Forelimb muscle (tissue), 1 donor: ENCODE measurements at places on chromosomes 16 and 17. TPM values are rescaled to one million over a fixed set of nuclear protein-coding genes. Genes with fewer than 3 reads are reported as not detected.

HSD17B1 gene
- polyA plus RNA-seq, result 2.9 TPM

MFSD11 gene
- 38.3 TPM for polyA plus RNA-seq

GSG1L gene
- polyA plus RNA-seq, result 2.0 TPM

CD300E gene
- 0.04 TPM for polyA plus RNA-seq

DEXI gene
- 56.9 TPM for polyA plus RNA-seq

EPX gene
- 0.59 TPM for polyA plus RNA-seq

SAP30BP gene
- 72.4 TPM for polyA plus RNA-seq

TBC1D3H gene
- polyA plus RNA-seq, result not detected

DNA sequence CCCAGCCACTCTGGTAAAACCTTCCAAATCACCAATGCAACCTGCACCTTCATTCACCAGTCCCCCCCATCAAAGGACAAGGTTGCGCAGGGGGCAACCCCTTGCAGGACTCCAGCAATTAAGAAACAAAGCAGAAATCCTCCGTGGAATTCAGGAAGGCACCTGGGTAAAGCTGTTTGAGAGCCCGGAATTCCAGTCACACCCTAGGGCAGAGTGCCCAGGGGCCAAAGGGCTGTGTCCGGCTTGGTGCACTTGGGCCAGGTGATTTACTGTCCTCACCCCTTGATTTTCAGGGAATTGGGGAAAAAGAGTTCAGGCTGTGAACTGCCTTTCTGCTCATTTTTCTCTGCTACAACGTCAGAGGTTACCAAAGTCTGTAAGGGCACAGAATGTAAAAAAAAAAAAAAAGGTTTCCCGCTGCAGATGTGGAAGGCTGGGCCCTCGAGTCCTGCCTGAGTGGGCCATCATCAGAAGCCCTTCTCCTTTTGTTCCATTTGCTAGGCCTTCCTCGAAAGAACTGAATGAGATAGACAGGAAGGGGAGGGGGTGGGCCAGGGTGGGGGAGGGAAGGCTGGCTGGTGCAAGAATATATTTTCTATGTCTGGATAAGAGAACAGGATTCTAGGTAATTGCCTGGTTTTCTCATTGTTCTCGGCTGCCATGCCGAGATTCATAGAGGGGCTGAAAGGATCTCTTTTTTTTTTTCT, 266.5 kb upstream of the PSMD7 start:
- no peak for DNase-seq

DNA sequence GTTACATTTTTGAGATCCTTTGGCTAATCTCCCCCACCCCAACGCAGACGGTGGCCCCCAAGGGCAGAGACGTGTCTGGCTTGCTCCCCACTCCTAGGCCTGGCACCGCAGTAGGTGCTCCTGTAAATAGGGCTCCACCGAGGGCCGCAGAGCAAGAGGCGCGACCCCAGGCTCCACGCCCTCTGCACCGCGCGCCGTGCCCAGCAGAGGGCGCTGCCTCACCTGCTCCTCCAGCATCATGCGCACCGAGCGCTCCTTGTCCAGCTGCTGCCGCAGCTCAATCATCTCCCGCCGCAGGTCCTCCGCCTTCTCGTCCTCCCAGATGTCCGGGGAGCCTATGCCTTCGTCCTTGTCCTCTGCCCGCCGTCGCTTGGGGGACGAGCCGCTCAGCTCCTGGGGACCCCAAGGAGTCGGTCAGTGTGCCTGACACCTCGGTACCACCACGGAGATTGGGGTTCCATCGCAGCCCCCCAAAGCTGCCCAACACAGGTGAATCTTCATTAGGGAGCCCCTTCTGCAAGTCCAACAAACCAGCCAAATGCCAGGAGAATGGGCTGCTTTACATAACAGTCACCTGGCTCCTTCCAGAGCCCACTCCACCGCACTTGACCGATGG, 11.2 kb downstream of the TFAP4 start:
- no peak for DNase-seq

DNA sequence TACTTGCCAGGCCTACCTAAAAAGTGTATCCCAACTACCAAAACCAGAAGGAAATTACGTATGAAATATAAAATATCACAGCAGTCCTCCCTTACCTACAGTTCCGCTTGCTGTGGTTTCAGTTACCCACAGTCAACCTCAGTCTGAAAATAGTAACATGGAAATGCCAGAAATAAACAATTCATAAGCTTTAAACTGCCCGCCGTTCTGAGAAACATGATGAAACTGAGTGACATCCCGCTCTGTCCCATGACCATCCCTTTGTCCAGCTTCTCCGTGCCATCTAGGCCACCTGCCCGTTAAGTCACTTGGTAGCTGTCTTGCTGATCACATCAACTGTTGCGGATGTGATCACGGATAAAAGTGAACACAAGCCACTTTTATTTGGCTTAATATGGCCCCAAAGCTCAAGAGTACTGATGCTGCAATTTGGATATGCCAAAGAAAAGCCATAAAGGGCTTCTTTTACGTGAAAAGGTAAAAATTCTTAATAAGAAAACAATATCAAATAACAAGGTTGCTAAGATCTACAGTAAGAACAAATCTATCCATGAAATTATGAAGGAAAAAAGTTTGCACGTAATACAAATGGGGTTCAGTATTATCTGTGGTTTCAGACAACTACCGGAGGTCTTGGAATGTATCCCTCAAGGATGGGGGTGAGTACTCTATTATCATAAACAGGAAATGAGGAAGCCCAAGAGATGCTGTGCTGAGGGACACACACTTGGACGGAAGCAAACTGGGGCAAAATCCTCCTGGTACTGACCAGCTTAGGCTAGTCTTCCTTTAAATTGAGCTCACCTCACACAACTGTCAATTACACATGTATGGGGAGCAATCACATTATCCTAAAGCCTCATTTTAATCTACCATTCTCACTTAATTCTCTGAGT, 8.2 kb downstream of the USP22 start:
- no peak for DNase-seq
